AG09309 (cell line): ENCODE measurements at places on chromosomes 12 and 14.
A peak's percentile ranks its signal among the peaks of the same experiment; 100 is the strongest.

DNA sequence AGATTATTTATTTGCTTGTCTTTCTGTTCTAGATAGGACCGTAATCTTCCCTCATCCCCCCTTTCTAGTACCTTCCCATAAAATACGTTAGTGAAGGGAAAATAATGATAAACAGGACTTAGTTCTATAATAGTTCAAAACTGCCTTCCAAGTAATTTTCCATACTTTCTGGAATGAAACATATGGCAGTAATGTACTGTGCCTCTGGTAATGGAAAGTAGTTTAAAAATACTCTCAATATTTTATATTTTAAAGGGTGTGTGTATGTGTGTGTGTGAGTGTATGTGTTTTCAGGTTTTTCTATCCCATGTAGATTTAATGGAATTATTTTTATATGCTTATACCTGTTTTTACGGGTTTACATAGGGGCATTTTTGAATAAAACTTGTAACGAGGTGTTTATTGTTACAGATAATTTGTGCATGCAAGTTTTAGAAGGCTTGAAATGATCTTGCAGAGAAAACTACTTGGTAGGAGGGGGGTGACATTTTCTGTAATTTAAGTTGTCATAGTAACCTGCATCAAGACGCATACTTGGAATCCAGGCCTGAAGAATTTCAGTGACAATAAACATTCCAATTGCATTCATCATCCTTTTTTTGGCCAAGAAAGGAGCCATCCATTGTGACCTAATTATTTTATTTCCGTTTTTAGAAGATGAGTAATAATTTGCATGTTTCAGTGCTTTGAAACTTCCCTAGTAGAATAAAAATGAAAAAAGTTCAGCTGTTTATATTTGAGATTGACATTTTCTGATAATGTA is 38.9 kb downstream of the RASSF8 start:
- DNase-seq: peak; percentile 91

- DNase-seq: no peak
These were observed 19.7 kb downstream of the PLEKHG3 start for GRCh38 chr14:64723691-64724577.

DNA sequence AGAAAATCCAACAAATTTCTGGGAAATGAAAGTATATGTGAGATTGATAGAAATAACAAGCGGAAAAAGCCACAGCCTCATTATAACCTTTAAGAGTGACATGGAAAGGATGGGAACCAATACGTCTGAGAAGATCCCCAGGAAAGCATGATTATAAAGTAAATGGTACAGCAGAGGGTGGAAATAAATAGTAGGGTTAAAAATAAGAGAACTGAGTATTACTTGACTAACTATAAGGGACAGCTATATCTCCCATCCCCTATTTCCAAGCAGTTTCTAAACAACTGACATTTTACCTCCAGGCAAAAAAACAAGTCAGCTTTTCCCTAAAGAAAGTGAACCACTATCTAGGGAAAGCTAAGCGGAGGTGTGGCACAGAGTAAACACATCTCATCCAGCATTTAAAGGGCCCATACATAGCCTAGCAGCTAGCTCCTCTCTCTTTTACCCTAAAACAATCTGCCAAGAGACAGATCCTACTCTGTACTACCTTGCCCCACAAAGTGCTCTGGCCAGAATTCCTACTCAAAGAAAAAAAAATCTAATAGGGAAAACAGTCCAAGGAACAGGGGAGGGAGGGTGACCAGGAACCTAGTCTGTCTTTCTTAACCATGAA is 11.2 kb downstream of the OSBPL8 start:
- no peak for DNase-seq

GRCh38 chr14:52473557-52473956 is 78.7 kb downstream of the TXNDC16 start:
- peak; percentile 23 for DNase-seq

- DNase-seq: no peak
These were observed 134.0 kb downstream of the TMEM117 start for GRCh38 chr12:43969882-43970281.

DNA sequence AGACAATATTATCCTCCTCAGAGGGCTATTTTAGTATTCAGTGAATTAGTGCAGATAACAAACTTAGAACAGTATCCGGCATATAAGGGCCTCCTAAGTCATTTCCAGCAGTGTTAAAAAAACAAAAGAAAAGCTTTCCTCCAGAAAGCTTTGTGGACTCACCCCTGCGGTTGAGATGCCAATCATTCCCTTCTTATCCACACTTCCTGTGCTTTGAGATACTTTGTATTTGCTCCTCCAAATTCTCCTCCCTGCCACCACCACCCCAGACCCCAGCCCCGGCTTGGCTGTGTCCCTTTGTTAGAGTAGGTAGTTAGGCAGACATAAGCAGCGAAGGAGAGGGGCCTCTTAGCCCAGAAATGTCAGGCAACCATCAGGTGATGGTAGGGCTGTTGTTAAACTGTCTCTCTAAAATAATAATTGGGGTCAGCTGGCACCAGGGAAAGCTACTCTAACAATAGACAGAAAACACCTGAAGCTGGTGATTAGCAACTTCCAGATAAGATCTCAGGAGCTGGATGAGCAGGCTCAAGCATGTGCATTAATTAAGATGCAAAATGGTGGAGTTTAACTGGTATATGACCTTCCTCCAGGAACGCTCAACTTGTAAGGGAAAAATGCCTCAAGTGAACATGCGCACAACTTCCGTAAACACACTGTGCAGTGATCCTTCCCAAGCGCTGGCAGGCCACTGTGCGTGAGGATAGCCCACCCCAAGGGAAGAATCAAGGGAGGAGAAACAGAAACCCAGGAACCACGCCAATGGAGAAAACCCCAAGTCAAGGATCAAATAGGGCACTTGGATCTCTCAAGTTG is 152.1 kb upstream of the EEA1 start:
- no peak for DNase-seq

- no peak for DNase-seq
These were observed 7.5 kb upstream of the PRKAG1 start for GRCh38 chr12:49026101-49026500.

- DNase-seq: no peak
These were observed 24.4 kb upstream of the CDK17 start for GRCh38 chr12:96424601-96425000.

DNA sequence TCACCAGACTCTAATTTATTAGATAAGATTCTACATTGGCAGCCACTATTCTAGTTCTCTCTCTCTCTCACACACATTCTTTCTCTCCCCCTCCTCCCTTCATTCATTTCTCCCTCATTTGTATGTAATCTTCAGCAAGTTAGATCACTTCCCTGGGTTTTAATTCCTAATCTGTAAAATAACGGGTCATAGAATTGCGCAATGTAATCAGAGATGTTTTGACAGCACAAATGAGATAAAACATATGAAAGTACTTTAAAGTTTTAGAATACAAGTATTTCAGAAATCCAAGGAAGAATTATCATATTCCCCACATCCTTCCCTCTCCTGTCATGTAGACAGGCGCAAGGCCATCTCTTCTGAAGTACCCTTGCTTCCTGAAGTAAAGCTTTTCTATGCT is 21.7 kb downstream of the STYK1 start:
- DNase-seq: no peak

GRCh38 chr14:65948302-65948701 is 535.8 kb downstream of the FUT8 start:
- no peak for DNase-seq

DNA sequence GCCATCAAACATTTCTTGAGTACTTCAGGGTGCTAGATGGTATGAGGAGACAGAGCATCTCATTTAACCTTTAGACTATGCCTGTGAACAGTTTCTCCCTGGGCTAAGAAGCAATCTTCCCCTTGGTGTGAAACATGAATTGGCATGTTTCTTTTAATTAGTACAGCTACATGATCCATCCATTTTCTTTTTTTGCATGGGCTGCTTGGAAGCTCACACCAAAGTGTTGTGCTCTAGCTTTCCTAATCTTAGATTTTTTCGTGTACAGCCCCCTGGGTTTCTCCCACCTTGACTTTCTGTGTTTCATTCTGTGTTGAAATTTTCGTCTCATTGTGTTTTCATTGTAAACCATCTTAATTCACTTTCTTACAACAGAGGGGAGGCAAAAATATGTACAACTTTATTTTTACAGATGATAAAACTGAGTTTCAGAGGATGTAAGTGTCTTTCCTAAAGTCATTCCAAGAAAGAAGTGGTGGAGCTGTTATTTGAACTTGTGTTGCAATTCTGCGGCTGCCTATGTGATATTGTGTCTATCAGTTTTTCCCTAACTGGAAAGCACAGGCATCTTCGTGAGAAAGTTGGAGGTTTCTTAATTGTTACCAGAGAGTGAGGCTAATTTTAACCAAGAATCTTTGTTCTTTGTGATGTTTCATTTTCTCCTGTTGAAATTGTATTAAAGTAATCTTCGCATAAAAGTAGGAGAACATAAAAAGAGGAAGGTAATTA is 64.5 kb downstream of the DAAM1 start:
- DNase-seq: no peak

- DNase-seq: no peak
These were observed 11.5 kb downstream of the RAB5B start for GRCh38 chr12:55985341-55985740.

GRCh38 chr12:79557690-79558315 is 133.0 kb downstream of the PAWR start:
- DNase-seq: peak; percentile 71

- DNase-seq: no peak
These were observed 813 bp downstream of the TWF1 start for GRCh38 chr12:43805149-43805859.

DNA sequence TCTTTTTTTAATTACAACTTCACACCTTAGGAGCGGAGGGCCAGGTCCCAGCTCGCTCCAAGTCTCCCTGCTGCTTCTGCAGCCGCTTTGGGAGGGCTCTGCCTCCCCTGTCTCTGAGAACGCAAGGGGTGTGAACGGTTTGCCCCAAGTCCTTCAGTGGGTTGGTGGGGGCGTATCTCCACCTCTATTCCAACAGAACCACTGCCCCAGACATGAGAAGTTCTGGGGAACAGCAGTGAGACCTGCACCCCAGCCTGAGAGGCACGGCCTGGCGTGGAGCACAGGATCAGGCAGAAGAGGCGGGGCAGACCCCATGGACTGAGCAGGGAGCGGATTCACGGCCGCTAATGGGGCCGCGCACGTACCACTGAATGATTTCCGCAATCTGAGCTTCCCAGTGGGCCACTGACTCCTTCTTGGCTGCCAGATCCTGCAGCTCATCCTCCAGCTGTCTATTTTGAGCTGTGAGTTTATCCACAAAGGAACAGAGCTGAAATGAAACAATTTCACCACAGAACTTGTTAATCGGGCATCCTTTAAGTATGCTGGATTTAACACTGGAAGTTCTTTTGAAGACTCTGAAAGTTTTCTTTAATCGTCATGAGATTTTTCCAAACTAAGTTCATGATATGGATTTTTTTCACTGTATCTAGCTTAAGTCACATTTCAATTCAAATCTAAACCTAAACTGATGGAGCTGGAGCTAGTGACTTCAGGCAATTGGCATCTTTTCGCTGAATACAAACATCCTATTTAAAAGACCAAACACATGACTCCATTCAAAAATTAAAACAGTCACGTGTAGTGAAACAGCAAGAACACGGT is 44.4 kb downstream of the AMN start:
- DNase-seq: no peak

- no peak for DNase-seq
These were observed 48.7 kb downstream of the ST8SIA1 start for GRCh38 chr12:22285846-22286245.

DNA sequence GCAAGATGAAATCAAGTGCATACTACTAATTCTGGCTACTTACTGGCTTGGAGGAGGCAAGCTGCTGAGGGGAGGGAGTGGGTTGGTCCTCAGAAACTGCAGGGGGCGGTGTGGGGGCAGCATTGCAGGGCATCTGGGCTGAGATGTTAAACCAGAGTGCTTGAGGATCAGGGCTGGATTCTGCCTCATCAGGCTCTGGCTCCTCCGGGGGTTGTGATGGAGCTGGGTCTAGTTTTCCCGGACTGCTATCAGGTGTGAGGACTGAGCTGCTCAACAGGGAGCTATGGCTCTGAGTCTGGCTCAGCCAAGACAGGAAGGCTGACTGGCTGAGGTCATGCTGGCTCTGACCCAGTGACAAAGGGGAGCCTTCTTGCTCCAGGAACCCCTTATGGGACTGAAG is 28.6 kb downstream of the BAZ2A start:
- DNase-seq: no peak

- DNase-seq: no peak
These were observed 21.3 kb downstream of the NAA25 start for GRCh38 chr12:112087055-112087850.

GRCh38 chr12:127628645-127629044 is 638.3 kb upstream of the TMEM132C start:
- DNase-seq: peak; percentile 52
